ENCODE measurements at places on chromosomes 5 and 9.

- no peaks in the 10 kb centered on the region for H3K36me3 ChIP-seq
- H3K4me3 ChIP-seq: peak overlapping the region; percentile 39
- H3K27me3 ChIP-seq: no peaks in the 10 kb centered on the region
- no peak overlapping the region for H3K27ac ChIP-seq
- H3K4me1 ChIP-seq: peaks cover 3% of the 10 kb centered on the region
These were observed 7.9 kb upstream of the PSD2 start for GRCh38 chr5:139787568-139788293.

- H3K4me1 ChIP-seq: peaks cover 1% of the 10 kb centered on the region
- H3K27me3 ChIP-seq: no peaks in the 10 kb centered on the region
- H3K36me3 ChIP-seq: no peaks in the 10 kb centered on the region
These were observed 75.1 kb upstream of the ADCY2 start for GRCh38 chr5:7320701-7321301.

GRCh38 chr5:72694856-72695255, 121.6 kb upstream of the TNPO1 start:
- no peak overlapping the region for H3K4me3 ChIP-seq
- H3K27me3 ChIP-seq: no peaks in the 10 kb centered on the region
- no peak overlapping the region for H3K27ac ChIP-seq
- H3K36me3 ChIP-seq: no peaks in the 10 kb centered on the region

- H3K36me3 ChIP-seq: peaks cover 8% of the 10 kb centered on the region
- peaks cover 13% of the 10 kb centered on the region for H3K4me1 ChIP-seq
- H3K27me3 ChIP-seq: no peaks in the 10 kb centered on the region
- no peak overlapping the region for H3K27ac ChIP-seq
- H3K4me3 ChIP-seq: no peak overlapping the region
These were observed 1.6 kb downstream of the PHYKPL start for GRCh38 chr5:178230879-178231538.

DNA sequence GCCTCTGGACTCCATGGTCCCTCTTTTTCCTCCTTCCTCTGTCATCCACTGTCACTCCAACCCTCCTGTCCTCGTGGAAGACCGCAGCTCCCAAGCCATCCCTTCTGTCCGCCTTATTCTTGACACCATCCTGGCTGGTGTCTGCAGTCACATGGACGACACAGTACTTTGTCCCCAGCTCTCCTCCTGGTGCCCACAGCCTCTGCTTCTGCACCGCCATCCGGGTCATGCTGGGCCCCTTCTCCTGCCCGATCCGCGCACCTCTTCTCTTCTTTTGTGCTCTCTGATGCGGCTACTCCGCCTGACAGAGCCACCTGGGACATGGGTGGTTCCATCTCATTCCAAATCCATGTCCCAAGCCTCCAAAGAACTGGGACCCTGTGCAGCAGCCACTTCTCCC, 22.5 kb downstream of the ROPN1L start:
- H3K4me3 ChIP-seq: no peak overlapping the region
- H3K27me3 ChIP-seq: no peaks in the 10 kb centered on the region
- no peaks in the 10 kb centered on the region for H3K36me3 ChIP-seq
- H3K4me1 ChIP-seq: no peaks in the 10 kb centered on the region
- H3K27ac ChIP-seq: no peak overlapping the region
- no peak for DNase-seq

DNA sequence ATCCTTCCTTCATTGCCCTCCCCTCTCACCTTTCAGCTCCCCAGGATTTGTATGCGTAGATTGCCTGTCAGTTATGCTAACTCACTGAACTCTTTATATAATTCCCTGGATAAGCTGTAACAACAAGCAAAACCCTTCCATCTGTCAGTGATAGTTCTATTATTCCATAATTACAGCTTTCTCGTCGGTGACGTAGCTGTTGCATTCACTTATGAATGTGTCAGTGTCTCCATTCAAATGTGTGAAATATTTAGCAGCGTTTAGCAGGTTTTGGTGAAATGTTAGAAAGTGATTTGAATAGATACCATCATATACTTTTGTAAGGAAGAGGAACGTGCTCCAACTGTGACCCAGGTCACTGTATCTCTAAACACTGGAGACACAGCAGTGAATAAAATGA, 45.2 kb downstream of the PIP5K1B start:
- H3K4me3 ChIP-seq: no peak overlapping the region
- no peaks in the 10 kb centered on the region for H3K4me1 ChIP-seq
- DNase-seq: no peak
- H3K27ac ChIP-seq: no peak overlapping the region
- no peaks in the 10 kb centered on the region for H3K36me3 ChIP-seq

DNA sequence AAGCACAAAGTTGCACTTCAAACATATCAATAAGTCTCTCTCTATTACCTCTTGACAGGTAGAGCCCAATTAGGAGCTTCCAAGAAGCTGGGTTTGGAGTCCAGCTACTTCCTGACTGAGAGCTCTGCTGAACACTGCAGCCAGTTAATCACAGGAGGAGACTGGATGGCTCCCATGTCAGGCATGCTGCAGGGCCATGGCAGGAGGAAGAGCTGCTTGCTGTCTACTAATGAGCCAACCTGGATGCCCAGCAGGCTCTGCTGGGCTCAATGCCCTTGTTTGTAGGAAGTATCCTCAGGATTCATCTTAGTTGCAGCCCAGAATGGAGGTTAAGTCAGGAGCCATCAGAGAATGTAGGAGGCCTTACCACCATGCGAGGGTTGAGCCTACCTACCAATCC, 91.9 kb downstream of the TMEM215 start:
- H3K4me1 ChIP-seq: no peaks in the 10 kb centered on the region
- H3K27me3 ChIP-seq: no peaks in the 10 kb centered on the region
- H3K36me3 ChIP-seq: no peaks in the 10 kb centered on the region

- no peak overlapping the region for H3K27ac ChIP-seq
- no peak for DNase-seq
- no peak overlapping the region for H3K4me3 ChIP-seq
- H3K27me3 ChIP-seq: no peaks in the 10 kb centered on the region
These were observed 75.4 kb downstream of the GRIA1 start for GRCh38 chr5:153565822-153566221.

Data from lung (tissue), 17 donors.